ENCODE measurements at places on chromosomes 2 and 18. TPM values are rescaled to one million over a fixed set of nuclear protein-coding genes. Genes with fewer than 3 reads are reported as not detected.

DNA sequence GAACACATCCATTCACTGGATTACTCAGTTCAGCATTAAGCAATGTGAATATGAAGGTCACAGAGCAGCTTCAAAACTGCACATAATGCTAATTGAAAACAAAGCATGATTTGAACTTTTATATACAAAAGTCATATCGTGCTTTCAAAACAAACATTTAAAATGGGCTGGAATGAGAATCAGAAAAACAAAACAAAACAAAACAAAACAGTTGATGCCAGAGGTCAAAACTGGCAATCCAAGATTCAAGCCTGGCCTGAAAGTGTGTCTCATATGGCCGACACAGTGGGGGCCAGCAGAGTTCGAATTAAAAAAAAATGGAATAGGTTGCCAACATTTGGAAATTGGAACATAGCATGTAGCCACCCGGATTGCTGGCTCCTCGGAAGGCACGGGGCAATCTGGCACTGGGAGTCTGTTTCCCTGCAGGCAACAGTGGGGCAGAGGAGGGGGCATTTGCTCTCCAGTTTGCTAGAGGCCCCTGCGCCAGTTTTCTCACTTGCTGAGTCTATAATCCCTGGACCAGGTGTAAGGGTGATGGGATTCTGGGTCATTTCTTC is 294.4 kb downstream of the ZNF521 start:
- no peak for DNase-seq

DNA sequence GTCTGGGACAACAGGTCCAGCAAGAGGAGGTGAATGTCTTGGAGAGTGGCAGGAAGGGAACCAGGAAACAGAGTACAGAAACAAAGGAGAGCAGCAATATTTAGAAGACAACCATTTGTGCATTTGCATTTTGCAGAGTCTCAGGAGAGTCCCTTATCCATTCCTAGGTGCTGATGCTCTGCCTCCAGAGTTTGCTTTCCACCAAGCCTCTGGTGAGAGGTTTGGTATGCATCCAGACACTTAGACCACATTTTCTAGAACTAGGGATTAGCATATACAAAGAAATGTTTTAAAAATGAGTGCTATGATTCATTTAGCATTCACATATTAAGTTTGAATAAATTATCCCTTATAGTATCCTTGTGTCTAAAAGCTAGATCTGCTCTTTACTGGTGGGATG is 18.5 kb upstream of the LRATD1 start:
- no peak for DNase-seq

GRCh38 chr18:9629709-9630108 is 15.3 kb upstream of the PPP4R1 start:
- no peak for DNase-seq

- no peak for DNase-seq
These were observed 342.1 kb downstream of the PLCL1 start for GRCh38 chr2:198146346-198146940.

- DNase-seq, result no peak
These were observed 62.7 kb downstream of the ACVR1 start for GRCh38 chr2:157813467-157813866.

DNA sequence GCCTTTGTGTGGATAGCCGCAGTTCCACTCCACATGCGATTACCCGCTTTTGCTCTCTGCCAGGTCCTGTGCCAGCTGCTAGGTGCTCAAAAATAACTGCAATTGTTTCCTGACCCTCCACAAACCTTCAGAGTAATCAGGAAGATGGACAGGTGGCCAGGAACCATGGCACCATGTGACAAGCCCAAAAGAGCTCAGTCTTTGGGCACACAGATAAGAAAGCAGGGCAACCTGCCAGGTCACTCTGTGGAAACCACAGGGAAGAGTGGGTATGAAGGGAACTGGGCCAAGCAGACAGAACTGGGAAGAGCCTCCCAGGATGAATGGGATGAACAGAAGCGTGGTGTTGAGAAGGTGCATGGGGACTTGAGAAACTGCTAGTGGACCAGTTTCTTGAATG is 79.4 kb upstream of the AGAP1 start:
- DNase-seq, result no peak

The BOD1L2 gene
- total RNA-seq, result not detected

The ELMOD3 gene
- total RNA-seq, result 10.0 TPM

The SNTG2 gene
- total RNA-seq, result 15.3 TPM

Measured in lower leg skin (tissue), 4 donors.